Stimulated activated CD4-positive, alpha-beta T cell treated with anti-CD3 and anti-CD28 coated beads, Interleukin-2, amount 100 ng/mL, for 48 hours (primary cell): ENCODE measurements at places on chromosomes 6 and 20.

DNA sequence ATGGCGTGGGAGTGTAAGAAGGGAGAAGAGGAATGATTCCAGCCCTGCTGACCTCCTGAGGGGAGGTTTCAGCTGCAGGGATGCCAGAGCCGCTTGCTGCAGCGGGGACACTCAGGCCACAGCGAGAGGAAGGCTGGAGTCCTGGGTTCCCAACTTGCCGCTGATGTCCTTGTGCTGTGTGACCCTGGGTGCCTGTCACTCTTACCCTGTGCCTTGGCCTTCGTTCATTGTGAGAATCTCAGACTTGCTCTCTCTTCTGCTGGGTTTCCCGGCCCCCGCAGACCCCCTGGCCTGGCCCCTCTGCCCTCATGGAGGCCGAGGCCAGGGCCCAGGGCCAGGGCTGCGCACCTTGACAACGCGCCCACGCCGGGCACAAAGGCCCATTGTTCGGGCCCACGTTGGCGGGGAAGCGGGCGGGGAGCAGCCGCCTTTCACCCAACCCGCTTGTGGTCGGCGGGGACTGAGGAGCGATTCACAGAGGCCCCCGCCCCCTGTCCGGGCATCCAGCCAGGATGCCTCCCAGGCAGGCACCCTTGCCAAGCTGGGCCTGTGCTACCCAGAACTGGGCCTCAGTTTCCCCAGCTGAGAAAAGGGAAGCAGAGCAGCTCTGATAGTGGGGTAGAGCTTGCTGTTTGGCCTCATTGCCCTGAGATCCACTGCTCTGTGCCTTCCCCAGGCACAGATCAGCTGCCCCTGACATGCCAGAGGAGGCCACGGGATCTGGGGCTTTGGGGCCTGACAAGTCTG lies 52.4 kb downstream of the CEBPB start:
- DNase-seq = no peak

DNA sequence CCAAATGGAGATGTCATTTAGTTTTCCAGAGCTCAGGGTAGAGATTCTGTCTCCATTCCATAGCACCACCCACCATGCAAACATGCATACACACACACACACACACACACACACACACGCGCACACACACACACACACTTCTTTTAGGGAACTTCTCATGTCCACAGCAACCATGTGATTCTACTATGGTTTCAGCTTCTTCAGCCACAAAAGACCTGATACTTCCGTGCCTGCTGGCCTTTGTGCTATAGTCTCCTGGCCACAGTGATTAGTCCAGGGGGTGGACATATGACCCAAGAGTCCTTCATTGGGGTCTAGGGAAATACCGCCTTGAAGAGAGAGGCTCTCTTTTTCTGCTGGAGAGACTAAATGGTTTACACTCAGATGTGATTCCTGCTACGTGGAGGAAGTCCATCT lies 53.5 kb downstream of the CARMIL1 start:
- DNase-seq = no peak

GRCh38 chr20:23061262-23061661 lies 11.8 kb upstream of the THBD start:
- DNase-seq = no peak

- no peak for DNase-seq
Observed at GRCh38 chr6:170205534-170206316, 85.2 kb downstream of the DLL1 start.

DNA sequence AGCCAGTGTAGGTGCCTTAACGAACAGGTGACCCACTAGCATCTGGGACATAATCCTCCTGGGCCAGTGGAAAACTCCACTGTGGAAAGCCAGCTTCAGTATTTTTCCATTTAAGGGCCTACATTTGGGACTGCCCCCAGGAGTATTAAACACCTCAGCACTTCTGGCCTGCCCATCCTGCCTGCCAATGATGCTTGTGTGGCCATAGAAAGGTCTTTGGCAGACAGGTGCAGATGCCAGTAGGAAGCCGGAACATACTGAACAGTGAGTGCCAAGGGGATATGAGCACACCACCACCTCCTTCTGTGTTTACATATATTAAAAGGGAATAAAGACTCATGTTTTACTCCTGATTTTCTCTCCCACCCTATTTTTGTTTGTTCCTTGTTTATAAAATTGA lies 19.9 kb downstream of the MCM8 start:
- DNase-seq = no peak

DNA sequence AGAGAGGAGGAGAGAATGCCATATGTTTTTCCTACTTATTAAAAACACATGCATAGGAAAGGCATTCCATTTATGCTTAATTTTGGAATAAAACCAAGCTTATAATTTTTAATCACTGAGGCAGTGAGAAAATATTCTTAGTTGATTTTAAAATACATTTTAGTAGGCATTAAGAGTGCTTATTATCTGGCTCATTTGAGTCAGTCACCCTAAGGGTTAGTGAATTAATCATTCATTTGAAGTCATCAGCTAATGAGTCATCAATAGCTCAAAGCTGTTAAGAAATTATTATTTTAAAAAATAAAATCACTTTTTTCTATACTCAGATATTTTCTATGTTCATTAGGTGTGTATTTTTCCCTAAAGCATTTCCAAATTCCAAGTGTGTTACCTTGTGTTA lies 81.6 kb downstream of the TMEM200A start:
- DNase-seq = no peak

- no peak for DNase-seq
Observed at GRCh38 chr6:111952274-111952673, 79.0 kb upstream of the FYN start.

DNA sequence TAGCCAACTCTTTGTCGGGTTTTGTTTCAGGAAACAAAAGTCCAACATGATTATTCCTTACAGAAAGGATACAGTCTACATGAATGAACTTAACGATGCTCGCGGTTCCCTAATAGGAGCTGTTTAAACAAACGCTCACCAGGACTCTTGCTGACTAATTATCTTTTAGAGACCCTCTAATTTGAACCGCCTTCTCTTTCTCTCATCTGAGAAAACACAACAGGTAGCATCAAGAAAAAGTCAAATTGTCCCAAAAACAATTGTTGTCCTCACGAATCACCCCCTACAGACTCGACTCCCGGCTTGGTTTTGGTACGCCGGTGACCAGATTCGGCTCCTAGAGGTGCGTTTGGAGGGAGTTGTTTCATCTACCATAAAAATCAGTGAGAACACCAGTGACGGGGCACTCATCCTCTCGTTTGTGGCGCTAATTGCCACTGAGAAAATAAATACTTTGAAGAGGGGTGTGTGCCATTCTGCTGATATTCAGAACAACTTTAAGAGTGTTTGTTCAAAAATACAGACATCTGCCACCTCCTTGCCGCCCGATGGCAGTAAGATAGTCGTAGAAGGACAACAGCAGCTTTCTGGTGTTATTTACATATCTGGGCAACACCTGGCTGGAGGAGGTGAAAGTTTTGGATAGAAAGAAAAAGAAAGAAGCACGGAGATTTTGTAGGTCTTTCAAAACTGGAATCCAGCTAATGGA lies 1.1 kb upstream of the SIM1 start:
- no peak for DNase-seq

- peak; percentile 11 for DNase-seq
Observed at GRCh38 chr6:75934643-75935472, 137.6 kb downstream of the IMPG1 start.

- peak; percentile 58 for DNase-seq
Observed at GRCh38 chr6:127515794-127516661, 3.1 kb downstream of the MTCL3 start.

- no peak for DNase-seq
Observed at GRCh38 chr6:12314751-12315150, 24.6 kb downstream of the EDN1 start.

- DNase-seq = no peak
Observed at GRCh38 chr6:8215631-8216030, 113.3 kb upstream of the EEF1E1 start.

- DNase-seq = no peak
Observed at GRCh38 chr20:19907326-19908056, 109.7 kb upstream of the NAA20 start.

- DNase-seq = no peak
Observed at GRCh38 chr6:107458672-107459282, 587 bp downstream of the PDSS2 start.

- DNase-seq = no peak
Observed at GRCh38 chr20:40646361-40646760, 42.7 kb downstream of the MAFB start.

DNA sequence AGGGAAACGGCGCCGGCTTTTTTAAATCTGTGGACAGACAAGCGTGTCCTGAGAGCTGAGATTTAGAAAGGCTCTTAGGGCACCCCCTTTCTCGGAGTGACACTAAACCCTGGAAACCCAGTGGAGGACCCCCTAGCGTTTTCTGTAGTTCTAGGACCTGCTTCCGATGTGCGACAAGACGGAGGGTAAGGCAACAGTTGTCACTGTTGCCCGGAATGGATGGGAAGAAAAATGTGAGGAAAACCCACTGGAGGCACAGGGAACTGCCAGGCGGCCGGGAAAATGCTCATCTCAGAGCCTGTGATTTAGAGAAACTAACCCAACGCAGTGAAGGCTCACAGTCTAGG lies 551 bp upstream of the ATP5F1E start:
- DNase-seq = no peak

GRCh38 chr6:31767096-31767645 lies 4.7 kb downstream of the SAPCD1 start:
- DNase-seq = no peak

- DNase-seq = no peak
Observed at GRCh38 chr6:9064156-9064555, 628.8 kb upstream of the SLC35B3 start.

DNA sequence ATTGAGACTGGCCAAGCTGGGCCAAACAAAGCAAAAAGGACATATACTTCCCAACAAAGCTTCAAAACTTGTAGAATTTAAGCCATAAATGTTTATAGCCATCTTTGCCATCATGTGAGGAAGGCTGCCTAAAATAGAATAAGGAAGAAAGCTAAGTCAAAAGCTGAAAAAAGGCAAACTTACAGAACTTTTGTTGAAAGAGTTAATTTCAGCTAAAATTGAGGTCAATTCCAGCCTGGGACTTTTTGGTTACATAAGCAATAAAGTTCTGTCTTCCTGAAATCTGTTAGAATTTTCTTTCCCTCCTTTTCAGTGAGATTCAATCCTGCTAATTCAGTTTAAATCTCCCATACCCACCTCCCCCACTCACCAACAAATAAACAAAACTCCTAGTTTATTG lies 227.9 kb upstream of the MARCKS start:
- DNase-seq = no peak

DNA sequence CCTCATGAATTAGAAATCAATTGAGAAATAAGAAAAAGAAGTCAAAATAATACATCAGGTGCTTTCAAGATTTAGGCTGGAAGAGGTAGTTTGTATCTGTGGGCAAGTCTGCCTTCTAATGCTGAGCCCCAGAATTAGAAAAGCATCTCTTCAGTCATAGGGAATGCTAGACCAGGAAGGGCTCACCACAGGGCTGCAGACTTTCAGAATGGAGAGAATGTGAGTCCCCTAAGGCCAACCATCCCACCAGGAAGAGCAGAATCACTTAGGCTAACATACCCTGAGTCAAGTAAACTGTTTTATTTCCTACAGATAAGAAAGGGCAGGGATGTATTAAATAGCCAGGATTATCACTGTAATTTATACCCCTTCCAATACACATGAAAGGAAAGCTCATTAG lies 510.2 kb downstream of the RNF144B start:
- no peak for DNase-seq

DNA sequence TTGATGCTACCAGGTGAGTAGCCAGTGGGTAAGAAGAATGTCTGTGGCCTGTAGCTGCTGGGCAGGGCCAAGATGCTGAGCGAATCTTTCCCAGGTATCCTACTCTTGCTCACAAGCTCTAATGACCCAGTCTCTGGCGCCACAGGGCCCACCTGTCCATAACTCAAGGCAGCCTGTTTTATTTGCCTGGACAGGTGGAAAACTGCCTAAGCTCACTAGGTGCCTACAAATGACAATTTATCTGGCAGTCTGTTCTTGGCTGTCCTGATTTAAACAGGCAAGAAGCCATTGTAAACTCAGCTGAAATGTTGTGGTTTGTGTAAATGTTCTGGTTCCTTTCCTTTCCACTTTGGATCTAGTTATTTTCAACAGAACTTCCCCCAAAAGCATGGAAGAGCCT lies 113.3 kb downstream of the TCP11 start:
- DNase-seq = no peak

DNA sequence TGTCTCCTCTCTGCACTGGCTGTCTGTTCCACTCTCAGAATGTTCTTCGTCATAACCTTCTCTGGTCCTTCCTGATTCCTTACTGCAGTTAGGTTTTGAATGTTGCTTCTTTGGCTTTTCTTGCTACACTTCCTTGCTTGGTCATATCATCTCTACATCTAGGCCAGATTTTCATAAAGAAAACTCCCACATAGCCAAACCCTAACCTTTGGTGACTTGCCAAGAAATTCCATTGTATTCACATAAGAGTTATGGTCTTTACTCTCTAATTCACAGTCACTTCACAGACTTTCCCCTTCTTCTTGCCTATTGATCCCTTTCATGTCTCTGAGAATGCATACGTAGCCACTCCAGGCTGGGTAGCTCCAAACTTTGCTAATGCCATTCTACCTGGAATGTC lies 41.9 kb upstream of the SIM1 start:
- DNase-seq = no peak

DNA sequence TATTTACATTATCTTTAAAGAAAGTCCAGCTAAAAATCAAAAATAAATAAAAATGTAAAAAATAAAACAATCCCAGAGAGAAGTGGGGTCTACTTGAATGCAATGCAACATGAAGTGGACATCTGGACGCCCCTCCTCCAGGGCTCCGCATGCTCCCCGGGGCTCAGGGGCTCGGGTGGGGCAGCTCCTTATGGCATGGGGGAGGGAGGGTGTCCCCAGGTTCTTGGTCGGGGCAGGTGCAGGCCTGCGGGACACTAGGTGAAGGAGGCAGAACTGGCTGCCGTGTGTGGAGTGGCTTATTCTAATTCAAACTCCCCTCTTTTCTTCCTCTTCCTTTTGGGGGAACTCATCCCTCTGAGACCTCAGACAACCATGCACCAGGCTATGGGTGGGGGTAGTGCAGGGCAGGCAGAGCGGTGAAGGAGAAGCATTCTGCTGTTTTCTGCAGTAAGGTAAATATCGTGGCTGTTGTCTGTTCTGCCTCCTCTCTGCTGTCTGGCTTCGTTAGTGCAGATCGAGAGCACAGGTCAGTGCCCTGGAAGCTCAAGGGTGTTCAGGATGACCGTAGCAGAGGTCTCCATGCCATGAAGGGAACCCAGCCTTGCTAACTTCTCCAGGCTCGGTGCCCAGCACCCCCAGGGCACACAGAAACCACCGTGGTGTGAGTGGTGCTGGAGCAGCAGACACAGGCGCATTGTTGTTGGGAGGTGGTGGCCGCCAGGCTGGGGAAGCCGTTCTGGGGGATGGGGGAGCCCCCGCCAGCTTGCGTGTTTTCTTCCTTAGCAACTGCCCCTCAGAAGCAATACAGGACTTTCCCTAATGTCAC lies 82.6 kb downstream of the TTLL2 start:
- no peak for DNase-seq
